Caudate nucleus (tissue), 63 donors: ENCODE measurements at places on chromosomes 7 and 10.

GRCh38 chr10:72784551-72785351 lies 92.8 kb downstream of the MCU start:
- DNase-seq: peak; percentile 18

DNA sequence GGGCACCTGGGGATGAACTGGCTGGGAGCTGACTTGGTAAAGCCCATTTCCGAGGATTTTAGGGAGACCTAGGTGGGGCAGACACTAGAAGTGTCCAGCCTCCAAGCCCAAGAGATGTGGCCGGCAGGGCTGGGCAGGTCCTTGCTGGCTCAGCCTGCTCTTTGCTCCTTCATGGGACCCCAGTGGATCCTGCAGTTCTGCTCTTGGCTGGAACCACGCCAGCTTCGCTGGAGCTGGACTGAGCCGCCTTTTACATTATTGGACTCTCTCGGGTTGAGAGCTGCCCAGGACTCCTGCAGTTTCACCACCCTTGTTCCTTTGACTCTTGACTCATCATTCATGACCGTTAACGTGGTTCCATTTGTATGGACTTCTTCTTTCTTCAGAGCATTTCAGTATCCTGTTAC lies 5.7 kb downstream of the PPIF start:
- DNase-seq: no peak

DNA sequence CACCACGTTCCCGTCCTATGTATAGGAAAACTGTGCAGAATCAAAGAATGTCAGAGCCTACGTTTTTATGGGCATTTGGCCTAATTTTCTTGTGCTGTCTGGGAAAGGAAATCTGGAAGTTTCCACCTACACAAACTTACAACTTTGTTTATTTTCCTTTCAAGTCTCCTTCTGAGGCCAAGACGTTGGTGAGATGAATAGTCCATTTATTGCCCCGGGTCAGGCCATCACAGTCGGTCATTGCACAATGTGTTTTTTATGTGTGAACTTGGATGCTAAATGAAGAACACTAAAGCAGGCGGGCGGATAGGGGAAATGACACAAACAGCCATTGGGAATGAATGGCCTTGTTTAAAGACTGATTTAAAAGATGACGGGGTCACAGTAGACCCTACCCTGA lies 38.6 kb downstream of the TRIL start:
- DNase-seq: no peak

- no peak for DNase-seq
Observed at GRCh38 chr7:44971188-44971901, 7.5 kb downstream of the MYO1G start.

DNA sequence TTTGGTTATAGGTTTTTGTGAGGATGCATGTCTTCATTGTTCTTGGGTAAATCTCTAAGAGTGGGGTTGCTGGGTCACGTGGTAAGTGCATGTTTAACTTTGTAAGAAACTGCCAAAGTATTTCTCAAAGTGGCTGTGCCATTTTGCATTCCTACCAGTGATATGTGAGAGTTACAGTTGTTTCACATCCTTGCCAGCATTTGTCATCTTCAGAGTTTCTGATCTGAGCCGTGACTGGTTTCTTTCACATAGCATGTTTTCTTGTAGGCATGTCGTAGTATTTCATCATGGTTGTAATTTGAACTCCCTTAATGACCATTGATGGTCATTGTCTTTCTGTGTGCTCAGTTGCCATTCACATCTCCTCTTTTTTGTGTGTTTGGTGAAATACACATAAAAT lies 286.0 kb downstream of the RNLS start:
- no peak for DNase-seq

- no peak for DNase-seq
Observed at GRCh38 chr7:143049362-143049761, 2.8 kb upstream of the OR6V1 start.

GRCh38 chr7:48832303-48832845 lies 92.0 kb upstream of the CDC14C start:
- DNase-seq: peak; percentile 13

DNA sequence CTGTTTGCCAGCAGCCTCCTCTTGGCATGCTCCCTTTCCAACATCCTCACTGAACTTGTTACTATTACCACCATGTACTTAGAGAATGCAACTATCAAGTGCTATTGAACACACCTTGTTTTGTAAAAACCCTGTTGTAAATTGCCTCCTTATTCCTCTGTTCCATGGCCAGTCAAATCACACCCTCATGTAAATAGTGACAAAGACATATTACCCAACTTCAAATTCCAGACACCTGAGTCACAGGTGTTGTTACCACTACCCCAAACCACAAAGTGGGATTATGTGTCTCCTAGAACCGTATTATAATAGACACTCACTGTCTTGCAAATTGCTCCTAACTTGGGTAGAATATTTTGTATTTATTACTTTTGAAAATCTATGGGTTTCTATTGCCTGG lies 263.2 kb upstream of the C7orf33 start:
- no peak for DNase-seq

DNA sequence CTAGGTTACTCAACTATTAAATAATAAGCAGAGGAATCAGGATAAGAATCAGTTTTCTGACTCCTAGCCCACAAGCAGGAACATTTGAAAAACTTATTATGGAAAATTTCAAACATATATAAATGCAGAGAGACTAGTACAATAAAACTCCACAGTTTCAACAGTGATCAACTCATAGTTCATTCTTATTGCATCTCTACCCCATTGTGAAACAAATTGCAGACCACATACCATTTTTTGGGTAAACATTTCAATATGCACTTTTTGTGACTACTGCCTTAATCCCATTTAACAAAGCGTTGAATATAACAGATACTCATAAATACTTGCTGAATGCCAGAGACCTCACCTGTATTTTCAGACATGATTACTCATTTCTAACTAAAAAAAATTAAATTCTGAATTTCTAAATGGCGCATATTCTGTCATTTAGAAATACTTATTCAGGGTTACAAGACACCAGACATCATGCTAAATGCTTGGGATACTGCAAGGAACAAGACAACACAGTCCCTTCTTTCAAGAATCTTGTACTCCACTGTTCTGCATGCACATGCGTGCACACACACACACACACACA lies 11.4 kb downstream of the CDK6 start:
- no peak for DNase-seq

- no peak for DNase-seq
Observed at GRCh38 chr10:45675388-45675787, 2.8 kb upstream of the ZFAND4 start.

GRCh38 chr10:24254180-24254579 lies 45.2 kb downstream of the KIAA1217 start:
- no peak for DNase-seq

DNA sequence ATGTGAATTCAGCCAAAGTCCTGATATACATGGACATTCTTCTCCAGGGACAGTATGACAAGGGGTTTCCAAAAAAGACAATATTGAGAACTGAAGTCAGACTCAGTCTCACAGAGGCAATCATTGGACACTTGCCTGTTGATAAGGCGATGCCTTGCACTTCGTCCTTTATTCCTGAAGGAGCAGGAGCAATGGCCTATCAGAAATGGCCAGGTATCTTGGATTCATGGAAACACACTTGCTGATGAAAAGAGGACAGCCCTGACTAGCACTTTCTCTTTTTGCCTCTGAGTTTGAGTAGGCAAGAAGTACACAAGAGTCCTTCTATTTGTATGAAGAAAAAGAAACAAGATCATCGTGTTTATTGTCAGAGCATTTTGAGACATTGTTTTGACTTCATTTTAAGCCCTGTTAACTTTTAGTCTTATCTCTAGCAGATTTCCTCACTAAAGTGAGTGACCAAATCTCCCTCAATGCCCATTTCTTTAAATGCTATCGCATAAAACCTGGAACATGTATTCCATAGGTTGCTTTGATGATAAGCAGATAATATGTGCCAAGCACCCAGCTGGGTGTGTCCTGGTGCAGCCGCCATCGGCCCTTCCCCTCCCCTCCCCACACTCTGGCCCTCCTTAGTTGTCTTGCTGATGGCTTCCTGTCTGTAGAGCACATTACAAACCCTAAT lies 26.6 kb downstream of the ST8SIA6 start:
- no peak for DNase-seq

DNA sequence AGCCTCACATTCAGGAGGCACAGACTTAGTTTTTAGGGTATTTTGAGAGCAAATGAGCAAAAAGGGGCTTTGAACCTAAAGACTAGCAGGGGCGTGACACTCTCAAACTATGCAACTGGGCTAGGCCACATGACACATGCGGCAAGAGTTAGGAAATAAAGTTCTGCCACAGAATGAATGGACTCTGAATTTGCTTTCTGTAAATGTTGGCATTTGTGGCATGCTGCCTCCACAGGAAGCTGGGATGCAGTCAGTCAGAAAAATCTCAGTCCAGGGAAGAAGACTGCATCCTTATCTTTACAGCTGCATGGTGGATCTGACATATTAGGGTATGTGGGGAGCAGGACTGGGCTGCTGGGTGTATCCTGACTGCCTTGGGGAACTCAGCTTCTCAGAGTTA lies 181.0 kb downstream of the COBL start:
- no peak for DNase-seq

- no peak for DNase-seq
Observed at GRCh38 chr7:112449353-112449752, 907 bp upstream of the IFRD1 start.

- DNase-seq: no peak
Observed at GRCh38 chr7:126792521-126792920, 460.2 kb downstream of the GRM8 start.

GRCh38 chr7:50653126-50653864 lies 88.1 kb upstream of the DDC start:
- no peak for DNase-seq

DNA sequence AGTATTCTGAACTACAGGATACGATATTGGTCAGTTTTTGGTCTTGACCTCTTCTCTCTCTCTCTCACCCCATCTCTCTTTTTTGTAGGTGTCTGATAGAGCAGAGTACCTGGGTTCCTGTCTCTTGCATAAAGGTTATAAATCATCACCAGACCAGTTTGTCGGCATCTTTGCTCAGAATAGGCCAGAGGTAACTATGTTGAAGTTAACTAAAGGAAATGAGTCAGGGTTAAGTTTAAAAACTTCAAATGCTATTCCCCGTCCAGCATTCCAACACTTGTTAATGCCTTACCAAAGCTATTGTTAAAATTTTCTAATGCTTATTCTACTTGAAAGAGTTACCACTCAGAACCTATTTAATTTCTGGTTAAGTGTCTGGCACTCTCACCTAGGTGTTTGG lies 30.7 kb downstream of the ACSL5 start:
- no peak for DNase-seq

- DNase-seq: no peak
Observed at GRCh38 chr10:132675031-132675740, 110.8 kb downstream of the NKX6-2 start.

DNA sequence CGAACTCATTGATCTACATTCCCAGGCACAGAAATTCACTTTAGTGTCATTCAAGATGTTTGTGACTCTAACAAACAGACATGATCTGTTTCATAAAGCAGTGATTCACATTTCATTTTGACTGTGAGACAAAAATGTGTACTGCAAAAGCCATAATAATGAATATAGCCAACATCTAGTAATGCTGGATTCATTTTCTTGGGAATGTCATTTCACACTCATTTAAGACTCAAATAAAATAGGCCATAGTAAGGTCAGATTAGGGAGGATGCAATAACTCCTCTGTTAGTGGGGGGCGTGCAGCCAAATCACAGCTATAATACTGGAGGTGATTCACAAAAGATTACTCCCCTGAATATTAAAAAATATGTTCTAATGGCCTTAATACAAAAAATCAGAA lies 566.6 kb upstream of the ZWINT start:
- DNase-seq: no peak

- no peak for DNase-seq
Observed at GRCh38 chr10:85558533-85558932, 808.1 kb downstream of the GRID1 start.

DNA sequence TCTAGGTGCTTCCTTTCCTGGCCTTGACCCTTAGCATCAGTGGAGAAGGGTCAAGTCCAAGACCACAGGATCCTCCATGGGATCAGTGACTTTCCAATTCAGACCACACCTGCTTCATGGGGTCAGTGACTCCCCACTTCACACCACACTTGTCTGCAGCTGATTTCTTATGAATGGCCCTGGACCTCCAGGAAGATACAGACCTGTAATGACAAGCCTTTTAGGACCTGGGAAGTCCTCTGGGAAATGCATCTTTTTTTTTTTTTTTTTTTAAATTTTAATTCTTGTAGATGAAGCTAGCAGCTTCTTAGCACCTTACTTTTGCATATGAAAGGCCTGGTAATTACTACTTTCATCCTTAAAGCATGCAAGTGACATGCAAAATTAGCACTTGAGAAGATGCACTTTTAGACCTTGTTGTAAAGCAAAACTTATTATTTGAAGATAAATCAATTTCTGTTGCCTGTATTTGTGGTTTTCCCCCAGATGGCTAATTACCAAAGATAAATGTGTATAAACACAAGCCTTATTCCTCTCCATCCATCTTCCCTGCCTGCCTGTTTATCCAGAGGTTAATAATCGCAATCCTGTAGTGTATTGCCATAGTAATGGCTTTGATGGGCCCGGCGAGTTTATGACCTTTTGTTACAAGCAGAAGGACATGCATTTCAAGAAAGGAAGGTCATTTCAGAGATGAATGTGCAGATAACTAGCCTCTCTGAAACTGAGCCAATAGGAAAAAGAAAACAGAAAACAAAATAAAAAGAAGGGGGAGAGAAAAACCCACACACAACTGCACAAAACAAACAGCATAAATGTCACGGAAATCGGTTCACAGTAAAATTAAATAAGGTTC lies 1018.7 kb downstream of the TYW1 start:
- no peak for DNase-seq

GRCh38 chr10:17712717-17713471 lies 39.1 kb upstream of the TMEM236 start:
- no peak for DNase-seq

DNA sequence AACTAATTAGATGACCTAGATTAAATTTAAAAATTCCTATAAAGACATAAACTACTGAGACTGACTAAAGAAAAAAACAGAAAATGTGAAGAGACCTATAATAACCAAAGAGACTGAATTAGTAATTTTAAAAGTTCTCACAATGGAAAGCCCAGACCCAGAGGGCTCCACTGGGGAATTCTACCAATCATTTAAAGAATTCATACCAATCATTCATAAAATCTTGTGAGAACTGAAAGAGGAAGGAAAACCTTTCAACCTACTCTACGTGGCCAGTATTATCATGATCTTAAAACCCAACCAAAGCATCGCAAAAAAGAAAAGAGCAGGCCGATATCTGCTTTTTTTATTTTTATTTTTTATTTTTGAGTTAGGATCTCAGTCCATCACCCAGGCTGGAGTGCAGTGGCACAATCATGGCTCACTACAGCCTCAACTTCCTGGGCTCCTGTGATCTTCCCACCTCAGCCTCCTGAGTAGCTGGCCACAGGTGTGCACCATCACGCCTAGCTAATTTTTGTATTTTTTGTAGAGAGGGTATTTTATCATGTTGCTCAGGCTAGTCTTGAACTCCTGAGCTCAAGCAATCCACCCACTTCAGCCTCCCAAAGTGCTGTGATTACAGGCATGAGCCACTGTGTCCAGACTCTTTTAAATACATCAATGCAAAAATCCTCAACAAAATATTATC lies 48.6 kb downstream of the DGKI start:
- no peak for DNase-seq
